CD8-positive, alpha-beta memory T cell (primary cell): ENCODE measurements at places on chromosomes 3 and 15. TPM values are rescaled to one million over a fixed set of nuclear protein-coding genes. Genes with fewer than 3 reads are reported as not detected.

GRCh38 chr15:74889390-74889882 lies 406 bp upstream of the MPI start:
- peaks cover 44% of the 10 kb centered on the region for H3K4me1 ChIP-seq
- no peaks in the 10 kb centered on the region for H3K27me3 ChIP-seq
- no peak for DNase-seq

- H3K4me1 ChIP-seq: no peaks in the 10 kb centered on the region
- H3K4me3 ChIP-seq: no peak overlapping the region
- H3K36me3 ChIP-seq: no peaks in the 10 kb centered on the region
Measured at GRCh38 chr3:135581806-135582205, 383.7 kb upstream of the PPP2R3A start.

DNA sequence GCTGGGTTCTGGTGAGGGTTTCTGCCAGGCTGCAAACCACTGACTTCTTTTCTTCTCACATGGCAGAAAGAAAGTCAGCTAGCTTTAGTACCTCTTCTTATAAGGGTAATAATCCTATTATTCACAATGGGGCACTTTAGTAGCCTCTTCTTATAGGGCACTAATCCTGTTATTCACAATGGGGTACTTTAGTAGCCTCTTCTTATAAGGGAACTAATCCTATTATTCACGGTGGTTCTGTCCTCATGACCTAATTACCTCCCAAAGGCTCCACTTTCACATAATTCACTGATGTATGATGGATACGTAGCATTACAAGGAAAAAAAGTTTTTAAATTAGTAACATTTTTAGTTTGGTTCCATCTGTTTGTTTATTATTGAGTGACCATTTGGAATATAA lies 671.3 kb downstream of the NSUN3 start:
- H3K4me1 ChIP-seq: no peaks in the 10 kb centered on the region
- no peak overlapping the region for H3K4me3 ChIP-seq
- no peaks in the 10 kb centered on the region for H3K27me3 ChIP-seq
- no peak for DNase-seq
- no peaks in the 10 kb centered on the region for H3K36me3 ChIP-seq

- no peaks in the 10 kb centered on the region for H3K4me1 ChIP-seq
- DNase-seq: no peak
- no peak overlapping the region for H3K27ac ChIP-seq
- H3K27me3 ChIP-seq: no peaks in the 10 kb centered on the region
- no peaks in the 10 kb centered on the region for H3K36me3 ChIP-seq
Measured at GRCh38 chr3:116770815-116771450, 61.4 kb downstream of the TUSC7 start.

The AP3B2 gene
- 0.61 TPM for total RNA-seq

The SHF gene
- 29.5 TPM for total RNA-seq

The CRYGS gene
- total RNA-seq: 3.0 TPM

DNA sequence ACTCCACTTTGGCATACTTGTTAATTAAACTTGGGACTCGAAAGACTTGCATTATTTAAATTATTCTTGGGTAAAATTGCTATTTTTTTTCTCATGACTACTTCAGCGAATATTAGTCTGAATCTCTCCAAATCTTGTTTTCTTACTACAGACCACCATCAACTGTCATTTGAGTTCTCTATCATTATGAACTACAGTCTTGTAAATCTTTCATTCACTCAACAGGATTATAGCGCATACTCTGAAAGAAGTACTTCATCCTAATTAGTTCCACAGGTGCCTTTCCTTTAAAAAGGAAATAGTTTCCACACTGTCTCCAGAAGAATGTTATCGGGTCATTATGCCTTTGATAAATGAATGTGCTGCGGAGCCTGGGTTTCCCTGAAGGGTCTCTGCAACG lies 149.5 kb downstream of the NLGN1 start:
- no peak for DNase-seq
- no peaks in the 10 kb centered on the region for H3K4me1 ChIP-seq
- H3K36me3 ChIP-seq: no peaks in the 10 kb centered on the region
- no peak overlapping the region for H3K4me3 ChIP-seq
- H3K27me3 ChIP-seq: no peaks in the 10 kb centered on the region

The ZNF619 gene
- total RNA-seq: 7.7 TPM

- H3K27ac ChIP-seq: no peak overlapping the region
- peaks cover 54% of the 10 kb centered on the region for H3K4me1 ChIP-seq
- peaks cover 38% of the 10 kb centered on the region for H3K36me3 ChIP-seq
- no peak overlapping the region for H3K4me3 ChIP-seq
Measured at GRCh38 chr3:128794770-128795649, 69.0 kb downstream of the RAB7A start.

GRCh38 chr3:133274477-133274876 lies 125.4 kb upstream of the BFSP2 start:
- H3K27ac ChIP-seq: no peak overlapping the region
- no peaks in the 10 kb centered on the region for H3K36me3 ChIP-seq
- H3K4me3 ChIP-seq: no peak overlapping the region
- no peak for DNase-seq
- H3K27me3 ChIP-seq: no peaks in the 10 kb centered on the region

DNA sequence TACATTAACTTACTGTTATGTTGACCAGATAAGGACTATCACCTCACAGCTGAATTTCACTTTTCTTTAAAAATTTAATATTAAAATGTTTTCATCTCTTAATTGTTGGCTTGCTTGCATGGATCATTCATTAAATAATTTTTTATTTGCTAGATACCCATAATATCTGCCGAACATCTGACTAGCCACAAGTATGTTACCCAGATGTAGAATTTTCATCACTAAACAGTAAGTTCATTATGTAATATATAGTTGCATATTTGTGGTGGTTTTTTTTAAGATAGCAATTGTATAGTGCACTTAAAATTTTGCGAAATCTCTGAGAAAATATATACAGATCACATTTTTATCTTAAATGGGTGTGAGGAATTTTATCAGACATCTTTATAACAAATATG lies 190.4 kb downstream of the MBNL1 start:
- peaks cover 38% of the 10 kb centered on the region for H3K36me3 ChIP-seq
- H3K27ac ChIP-seq: no peak overlapping the region
- H3K4me1 ChIP-seq: no peaks in the 10 kb centered on the region
- H3K27me3 ChIP-seq: no peaks in the 10 kb centered on the region
